ENCODE measurements at places on chromosomes 16 and 17.

- DNase-seq, result no peak
Observed at GRCh38 chr17:74276541-74277009, 2.5 kb downstream of the DNAI2 start.

DNA sequence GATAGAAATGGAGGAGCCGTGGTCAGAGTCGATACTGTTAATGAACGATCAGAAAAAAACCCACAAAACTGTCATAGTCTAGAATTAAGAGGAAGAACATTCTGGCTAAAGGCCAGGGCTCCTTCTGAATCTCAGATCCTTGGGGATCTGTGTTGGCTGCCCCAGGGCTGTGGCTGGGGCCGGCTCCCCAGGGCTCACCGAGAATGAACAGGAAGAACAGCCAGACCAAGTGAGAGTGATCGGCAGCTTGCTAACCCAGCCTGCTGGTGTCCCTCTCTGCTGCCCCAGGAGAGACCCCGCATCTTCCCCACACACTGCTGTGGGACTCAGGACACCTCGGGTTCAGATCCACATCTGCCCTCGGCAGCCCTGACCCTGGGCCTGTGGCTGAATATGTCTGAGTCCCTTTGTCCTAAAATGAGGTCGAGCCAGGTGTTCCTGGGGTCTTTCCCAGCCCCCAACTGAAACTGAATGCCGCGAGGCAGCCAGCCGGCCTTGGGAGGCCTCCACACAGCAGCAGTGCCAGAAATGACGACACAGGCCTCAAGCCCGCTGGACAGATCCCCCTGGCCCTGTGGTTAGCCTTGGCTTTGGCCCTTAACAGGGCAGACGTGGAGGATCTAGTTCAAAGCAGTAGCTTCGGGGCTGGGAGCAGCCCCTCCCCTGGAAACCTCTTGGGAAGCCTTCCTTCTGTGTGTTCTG lies 23.9 kb upstream of the CLEC18A start:
- no peak for DNase-seq

DNA sequence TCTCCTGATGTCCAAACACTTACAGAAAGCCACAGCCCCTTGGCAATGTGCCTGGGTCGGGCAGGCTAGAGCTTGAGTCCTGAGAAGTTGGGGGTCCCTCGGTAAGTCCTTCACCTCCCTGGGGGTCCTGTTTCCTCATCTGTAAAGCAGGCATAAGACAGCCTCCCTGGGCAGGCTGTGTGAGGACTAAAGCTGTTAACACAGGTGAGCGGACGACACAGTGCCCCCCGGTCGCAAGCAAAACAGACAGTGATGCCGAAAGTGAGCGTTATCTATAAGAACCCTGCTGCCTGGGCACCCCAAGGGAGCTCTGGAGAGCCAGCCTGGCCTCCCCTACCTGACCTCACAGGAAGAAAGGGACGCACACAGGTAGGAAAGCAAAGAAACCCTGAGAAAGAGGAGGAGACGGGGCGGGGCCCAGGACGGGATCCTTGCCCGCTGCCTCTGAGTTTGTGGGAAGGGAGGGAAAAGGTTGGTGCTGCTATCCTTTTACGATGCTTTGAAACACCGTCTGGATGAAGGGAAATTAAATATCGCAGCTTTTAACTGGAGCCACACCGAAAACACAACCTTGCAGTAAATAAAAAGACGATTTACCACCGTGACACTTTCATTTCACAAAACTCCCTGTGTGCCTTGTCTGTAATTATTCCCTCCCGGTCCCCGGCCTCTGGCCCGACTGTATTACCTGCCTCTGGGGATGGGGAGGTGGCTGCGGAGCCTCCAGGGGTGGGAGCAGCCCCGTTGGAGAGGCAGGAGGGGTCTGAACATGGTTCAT lies 67.1 kb downstream of the ENGASE start:
- DNase-seq, result no peak

DNA sequence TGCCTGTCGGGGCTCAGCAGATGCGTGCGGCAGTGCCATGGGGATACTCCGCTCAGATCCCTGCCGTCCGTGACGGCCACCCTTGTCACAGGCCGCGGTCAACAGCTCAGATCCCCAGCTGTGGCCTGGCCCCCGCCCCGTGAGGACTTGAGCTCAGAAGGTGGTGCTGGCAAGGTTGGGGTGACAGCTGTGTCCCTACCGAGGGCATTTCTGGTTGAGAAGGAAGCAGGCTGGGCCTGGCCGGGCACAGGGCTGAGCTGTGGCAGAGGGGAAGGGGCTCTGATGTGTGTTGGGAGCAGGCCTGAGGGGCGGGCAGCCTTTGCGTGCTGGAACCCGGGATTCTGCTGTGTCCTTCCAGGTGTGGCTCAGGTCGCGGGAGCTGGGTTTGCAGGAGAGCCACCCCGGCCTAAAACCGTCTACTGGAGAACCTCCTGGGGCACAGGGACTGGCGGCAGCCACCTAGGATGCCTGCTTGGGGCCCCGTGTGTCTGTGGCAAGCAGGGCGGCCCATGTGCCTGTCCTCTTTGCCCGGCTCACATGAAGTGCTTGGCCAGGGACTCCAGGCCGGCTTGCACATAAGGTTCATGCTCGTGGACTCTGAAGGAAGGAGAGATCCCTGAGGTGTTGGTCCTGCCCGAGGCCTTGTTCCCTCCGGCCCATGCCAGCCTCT lies 5.1 kb downstream of the UBE2I start:
- no peak for DNase-seq

- no peak for DNase-seq
Observed at GRCh38 chr16:87499189-87499486, 6.3 kb upstream of the ZCCHC14 start.

DNA sequence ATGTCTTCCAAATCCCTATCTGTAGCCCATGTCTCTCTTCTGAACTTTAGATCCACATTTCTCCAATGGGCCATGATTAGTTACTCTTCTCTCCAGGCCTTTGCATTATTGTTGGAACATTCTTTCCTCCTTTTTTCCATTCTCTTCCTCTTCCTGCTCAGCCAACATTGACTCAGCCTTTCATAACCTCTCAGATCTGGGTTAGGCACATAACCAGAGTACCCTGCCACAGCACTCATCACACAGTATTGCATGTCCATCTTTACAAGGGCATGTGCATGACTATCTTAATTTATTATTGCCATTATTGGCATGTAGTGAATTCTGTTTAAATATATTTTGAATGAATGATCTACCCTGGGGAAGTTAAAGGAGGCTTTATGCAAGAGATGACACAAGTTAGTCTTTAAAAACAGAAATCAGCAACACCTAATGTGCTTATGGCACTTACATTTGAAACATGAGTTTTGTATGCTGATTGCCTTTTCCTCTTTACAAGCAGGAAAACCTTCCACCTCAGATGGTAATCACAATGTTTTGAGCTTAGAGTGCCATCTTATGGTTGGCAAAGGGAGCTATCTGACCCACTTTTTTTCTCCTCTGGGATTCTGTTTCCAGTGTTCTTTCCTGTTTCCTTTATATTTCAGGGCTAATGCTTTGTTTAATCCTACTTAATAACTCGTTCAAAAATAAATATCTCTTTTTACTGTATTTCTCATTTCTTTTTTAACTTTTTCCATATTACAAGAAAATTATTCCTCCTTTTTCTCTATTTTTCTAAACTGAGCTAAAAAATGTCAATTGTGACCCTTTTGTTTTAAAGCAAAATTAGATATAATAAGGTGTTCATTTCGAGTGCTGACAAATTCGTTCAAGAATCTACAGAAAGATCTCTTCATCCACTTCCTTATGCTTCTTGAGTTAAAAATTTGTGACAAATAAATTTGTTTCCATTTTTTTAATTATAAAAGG lies 151.0 kb upstream of the RBL2 start:
- no peak for DNase-seq

DNA sequence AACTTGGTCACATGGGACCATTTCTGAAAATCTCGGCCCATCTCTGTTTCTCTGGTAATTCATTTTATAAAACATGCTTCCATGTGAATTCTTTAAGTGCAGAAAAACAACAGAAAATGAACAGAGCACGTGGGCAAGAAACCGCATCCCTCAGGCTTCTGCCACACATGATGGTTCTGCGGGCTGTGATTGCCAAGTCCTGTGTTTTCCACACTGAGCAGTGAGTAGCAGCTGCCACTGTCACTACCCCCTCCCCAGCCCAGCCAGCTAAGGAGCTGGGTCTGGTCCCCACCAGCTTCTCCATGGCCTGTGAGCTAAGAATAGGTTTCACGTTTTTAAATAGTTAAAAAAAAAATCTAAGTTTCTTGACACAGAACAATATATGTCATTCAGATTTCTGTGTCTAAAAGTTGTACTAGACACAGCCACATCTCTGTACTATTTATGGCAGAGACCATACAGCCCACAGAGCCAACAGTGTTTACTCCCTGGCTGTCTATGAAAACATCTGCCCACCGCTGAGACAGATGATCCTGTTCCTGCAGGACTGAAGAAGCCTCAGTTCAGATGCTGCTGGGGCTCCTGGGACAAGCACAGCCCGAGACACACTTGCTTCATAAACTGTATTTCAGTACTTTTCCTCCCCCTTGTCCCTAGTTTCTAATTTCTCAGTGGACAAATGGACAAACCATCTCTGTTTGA lies 41.5 kb downstream of the USP22 start:
- DNase-seq, result no peak

DNA sequence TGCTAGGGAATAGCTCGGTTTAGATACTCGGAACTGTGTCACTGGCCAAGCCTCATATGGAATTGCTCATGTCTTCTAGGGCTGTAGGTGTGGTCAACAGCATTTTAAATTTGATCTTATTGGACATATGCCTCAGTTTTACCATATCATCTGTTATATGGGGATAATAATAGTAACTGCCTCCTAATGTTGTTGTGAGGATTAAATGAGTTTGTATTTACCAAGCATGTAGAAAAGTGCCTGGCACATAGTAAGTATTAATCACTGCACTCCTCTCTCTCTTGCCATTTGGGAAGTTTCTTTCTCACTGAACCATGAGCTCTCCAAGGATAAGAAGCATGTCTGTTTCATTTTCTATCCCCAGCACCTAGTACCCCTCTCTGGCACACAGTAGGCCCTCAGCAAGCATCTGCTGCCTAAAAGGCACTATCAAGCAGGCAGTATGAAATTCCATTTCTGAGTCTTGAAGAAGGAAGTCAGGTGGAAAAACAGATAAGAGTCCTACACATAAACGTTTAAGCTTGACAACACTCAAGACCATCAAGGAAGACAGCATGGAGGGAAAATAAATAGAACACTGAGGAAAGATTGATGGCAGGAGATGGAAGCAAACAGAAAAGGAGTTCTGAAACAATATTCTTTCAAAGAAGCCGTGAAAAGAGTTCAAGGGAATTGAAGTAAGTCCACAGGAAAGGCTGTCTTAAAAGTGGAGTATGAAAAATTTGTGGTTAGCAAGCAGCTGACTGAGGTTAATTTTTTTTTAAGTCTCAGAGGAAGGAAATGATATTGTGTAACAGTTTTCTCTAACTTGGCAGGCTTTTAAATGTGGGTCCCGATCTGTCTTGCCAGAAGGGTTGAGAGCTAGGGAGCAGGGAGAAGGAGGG lies 2.2 kb upstream of the ATP6V0A1 start:
- DNase-seq, result no peak

DNA sequence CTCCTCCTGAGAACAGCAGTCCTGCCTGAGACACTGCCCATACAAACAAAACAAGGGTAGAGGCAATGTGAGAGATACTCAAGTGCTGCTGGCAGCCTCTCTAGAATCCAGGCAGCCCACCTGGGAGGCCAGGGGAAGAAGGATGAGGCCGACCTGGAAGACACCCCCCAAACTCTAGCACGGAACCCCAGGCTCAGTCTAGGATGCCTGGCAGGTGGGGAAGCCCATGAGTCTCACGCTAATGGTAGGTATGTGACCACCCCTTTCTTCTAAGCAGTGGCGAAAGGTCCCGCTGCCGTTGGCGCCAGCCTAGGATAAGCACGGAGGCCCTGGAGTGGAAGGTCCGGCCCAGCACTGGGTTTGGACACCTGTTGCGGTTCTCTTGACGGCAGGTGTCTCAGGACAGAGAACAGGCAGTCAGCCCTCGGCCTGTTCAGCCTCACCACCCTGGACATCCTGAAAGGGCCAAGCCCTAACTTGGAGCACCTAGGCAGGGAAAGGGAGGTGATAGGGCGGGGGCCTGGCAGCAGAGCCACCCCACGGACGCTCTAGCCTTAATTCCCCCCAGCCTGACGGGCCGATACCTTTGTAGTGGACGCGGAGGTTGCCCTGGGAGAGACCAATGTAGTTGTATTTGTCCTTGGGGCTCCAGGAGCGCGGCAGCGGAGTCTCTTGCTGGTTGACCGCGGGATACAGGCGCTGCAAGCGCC lies 487 bp downstream of the RANBP10 start:
- no peak for DNase-seq

DNA sequence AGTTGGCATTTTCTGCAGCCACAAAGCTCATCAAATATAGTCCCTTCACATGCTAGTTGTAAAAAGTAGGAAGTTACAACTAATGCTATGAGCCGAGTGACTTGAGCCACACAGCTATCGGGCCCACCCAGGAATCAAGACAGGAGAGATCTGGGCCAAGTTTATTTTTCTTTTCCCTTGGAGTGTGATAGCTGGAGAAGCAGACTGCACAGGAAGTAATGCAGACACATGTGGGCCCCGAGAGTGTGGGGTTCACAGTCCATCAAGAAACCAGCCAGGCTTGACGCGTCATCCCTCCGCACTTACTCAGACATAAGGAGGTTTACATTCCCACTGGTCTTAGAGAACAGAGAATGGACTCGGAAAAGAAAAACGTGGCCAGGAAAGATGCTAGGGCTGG lies 403.1 kb upstream of the CDH11 start:
- no peak for DNase-seq

- no peak for DNase-seq
Observed at GRCh38 chr17:79897243-79898063, 58.2 kb upstream of the CBX4 start.

DNA sequence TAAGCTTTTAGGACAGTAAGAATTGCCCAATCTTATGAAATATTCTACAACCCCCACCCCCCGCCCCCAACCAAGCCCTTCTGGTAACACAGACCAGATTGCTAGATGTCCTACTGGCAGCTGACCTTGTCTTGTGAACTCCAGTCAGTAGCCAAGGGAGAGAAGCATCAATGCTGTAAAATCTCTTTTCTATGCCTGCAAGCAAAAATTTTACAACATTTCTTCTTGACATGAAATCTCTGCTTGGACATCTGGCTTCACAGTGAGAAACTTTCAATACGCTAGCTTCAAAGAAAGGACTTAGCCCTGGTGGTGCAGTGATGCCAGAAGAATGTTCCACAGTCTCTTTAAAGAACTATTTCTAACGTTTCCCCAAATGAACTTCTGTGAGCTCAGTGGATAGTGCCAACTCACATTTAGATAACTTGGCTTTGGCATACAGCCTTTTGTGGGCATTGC lies 169.3 kb upstream of the AXIN2 start:
- no peak for DNase-seq

GRCh38 chr17:50863221-50863843 lies 2.8 kb downstream of the TOB1 start:
- DNase-seq, result no peak

DNA sequence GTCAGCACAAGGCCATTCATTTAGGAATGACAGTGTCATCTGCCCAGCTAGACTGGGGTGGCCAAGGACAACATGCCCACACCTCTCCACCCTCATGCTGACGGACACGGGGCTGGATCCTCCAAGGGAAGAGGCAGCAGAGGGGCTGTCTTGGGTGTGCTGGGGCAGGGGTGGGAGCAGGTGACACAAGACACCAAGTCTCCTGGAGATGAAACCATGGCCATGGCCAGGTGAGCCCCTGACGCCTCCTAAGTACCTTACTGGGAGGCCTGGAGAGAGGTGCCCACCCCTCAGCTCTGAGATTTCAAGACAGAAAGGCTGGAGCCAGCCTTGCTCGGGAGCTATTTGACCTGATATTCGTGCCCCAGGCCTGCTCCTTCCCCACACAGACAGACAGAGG lies 9.0 kb upstream of the RASD1 start:
- DNase-seq, result no peak

All from activated T-cell treated with anti-CD3 and anti-CD28 coated beads for 4 hours (primary cell).